ENCODE measurements at places on chromosomes 7 and 10. TPM values are rescaled to one million over a fixed set of nuclear protein-coding genes. Genes with fewer than 3 reads are reported as not detected.

DNA sequence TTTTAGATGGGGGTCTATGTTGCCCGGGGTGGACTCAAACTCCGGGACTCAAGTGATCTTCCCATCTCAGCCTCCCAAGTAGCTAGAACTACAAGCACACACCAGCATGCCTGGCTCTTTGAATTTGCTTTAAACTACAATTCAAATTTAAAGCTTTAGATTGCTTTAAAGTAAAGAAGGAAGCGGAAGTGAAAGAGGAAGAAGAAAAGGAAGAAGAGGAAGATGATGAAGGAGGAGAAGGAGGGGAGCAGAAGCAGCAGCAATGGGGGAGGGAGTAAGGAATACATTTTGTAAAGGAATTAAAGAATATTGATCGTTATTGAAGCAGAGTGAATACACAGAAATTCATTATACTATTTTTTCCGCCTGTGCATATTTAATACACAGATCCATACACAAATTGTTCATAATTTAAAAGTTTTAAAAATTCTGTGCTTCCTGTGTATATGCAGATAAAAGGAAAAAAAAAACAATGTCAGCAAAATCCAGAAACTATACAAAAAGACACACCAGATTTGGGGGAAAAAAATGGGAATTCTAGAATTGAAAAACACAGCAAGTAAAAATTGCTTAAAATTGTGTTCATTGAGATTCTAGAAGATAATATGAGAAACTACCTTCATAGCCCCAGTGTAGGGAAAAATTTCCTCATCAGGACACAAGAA lies 60.8 kb upstream of the KCNMA1 start:
- no peak for DNase-seq

- no peak for DNase-seq
These were observed 549 bp upstream of the DDX50 start for GRCh38 chr10:68900427-68901104.

DNA sequence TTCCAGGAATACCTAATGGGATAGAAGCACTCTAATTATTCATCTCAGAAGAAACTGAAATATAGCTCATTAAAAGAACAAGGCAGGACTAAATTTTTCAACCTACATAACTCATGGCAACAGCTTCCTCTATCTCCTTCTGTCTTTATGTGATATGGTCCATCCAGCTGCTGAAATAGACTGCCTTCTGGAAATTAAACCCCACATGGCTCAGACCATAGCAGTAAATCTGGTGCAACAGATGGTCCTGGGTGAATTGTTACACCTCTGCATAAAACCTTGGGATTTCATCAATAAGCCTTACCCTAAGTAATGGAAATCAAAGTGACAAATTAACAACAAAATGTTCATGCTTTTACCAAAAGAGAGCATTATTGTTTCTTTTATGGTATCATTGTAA lies 205.6 kb upstream of the CSTF2T start:
- DNase-seq: no peak

DNA sequence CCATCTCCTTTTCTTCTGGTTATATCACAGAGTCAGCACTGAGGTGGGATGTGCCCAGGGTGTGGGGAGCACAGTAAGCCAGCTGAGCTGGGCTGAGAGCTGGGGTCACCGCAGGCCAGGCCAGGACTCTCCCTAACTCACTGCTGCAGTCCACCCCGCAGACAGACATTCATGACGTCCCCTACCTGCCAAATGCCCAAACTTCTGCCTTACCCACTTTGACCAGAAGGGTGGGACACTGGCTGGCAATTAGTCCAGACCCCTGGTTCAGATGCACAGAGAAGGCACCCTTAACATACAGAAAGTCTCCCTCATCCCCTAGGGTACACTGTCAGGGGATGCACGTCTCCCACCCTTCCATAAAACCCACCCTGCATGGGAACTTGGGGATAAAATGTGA lies 2.1 kb downstream of the DRGX start:
- DNase-seq: no peak

DNA sequence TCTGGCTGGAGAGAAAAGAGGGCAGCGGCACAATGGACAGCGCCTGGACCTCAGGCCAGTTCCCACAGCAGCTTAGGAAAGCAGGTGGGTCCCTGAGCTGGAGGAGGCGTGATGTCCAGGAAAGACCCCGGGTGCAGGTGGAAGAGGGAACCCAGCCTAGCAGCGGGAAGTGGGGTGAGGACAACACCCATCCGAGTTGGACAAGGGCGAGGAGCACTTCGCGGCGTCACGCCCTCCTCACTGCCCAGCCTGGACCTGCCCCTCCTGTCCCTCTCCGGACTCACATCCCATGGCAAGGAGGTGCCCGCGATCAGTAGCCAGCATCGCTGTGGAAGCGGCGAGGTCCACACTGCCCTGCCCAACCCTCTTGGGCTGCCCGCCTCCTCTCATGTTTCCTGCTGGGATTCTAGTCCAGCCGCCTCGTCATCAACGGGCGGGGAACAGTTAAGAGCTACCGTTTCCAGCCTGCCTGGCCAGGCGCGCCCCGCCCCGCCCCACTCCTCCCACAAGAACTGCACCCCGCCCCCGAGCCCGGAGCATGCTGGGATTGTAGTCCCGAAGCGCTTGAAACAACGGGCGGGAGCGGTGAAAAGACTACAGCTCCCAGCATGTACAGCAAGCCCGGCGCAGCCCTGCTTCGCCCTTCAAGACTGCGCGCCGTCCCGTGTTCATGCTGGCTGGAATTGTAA lies 930.6 kb upstream of the ZNF722 start:
- DNase-seq: no peak

GRCh38 chr7:106047818-106048705 lies 64.0 kb downstream of the SYPL1 start:
- DNase-seq: no peak

DNA sequence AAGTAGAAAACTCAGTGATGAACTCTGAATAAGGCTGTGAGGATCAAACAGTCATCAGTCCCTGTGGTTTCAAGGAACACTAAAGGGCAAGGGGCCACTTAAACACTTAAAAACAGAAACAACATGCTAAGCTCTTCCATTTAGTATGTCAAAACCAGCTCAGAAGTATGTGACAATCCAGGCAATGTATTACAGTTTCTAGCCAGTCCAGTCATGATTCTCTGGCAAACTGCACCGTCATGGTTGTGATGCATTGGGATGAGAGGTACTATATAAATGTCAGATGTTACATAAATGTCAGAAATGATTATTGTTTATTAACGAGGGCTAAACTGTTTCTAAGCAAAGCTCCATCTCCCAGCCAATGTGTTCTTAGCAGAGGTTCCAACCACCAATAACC lies 4.7 kb upstream of the CREB5 start:
- DNase-seq: no peak

DNA sequence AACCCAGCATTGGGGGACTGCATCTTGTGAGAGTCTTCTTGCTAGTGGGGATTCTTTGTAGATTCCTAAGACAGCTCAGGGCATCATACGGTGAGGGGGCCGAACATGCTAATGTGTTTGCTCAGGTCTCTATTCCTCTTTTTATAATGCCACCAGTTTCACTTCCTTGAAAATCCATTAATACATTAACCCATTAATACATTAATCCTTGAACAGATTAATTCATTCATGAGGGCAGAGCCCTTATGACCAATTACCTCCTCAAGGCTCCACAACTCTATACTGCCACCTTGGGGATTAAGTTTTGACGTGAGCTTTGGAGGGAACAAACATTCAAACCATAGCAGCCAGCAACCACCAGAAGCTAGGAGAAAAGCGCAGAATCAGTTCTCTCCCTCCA lies 67.2 kb upstream of the POT1 start:
- DNase-seq: no peak

GRCh38 chr10:110392868-110393740 lies 88.4 kb upstream of the SMNDC1 start:
- no peak for DNase-seq

DNA sequence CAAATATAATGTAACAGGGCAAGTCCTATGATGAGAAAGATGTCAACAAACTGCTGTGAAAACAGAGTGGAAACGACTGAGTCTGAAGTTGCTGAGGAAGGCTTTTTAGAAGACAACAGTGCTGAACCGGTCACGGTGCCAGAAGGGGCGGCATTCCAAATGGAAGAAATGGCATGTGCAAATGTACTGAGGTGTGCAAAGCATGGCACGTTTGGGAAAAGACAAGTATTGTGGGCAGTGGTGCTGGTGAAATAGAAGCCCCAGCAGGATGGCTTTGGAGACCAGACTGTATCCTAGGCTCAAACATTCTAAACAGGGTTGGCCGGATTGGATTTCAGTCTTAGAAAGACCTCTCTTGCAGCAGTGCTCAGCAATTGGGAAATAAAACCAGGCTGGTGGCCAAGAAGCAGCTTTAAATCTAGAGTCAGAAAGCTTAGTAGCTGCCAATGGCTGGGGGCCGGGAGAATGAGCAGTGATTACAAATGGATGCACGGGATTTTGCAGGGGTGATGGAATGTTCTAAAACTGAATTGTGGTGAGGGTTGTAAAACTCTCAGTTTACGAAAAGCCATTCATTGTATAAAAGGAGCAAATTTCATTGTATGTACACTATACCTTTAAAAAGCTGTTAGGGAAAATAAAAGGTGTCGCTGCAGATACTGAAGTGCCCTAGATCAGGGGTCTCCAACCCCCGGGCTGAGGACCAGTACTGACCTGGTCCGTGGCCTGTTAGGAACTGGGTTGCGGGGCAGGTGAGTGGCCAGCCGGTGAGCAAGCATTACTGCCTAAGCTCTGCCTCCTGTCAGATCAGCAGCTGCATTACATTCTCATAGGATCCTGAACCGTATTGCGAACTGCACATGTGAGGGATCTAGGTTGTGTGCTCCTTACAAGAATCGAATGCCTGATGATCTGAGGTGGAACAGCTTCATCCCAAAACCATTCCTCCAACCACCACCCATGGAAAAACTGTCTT lies 141.6 kb downstream of the HIBADH start:
- peak; percentile 45 for DNase-seq

DNA sequence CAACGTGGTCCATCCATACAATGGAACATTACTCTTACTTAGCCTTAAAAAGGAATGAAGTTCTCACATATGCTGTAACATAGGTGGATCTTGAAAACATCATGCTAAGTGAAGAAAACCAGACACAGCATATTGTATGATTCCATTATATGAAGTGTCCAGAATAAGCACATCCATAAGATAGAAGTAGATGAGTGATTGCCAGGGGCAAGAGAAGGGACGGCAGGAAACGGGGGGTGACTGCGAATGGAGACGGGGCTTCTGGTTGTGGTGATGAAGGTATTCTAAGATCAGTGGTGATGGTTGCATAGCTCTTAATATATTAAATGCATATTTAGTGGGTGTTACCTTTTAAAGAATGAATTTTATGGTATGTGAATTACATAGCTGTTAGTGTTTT lies 29.8 kb downstream of the UBE3C start:
- no peak for DNase-seq

DNA sequence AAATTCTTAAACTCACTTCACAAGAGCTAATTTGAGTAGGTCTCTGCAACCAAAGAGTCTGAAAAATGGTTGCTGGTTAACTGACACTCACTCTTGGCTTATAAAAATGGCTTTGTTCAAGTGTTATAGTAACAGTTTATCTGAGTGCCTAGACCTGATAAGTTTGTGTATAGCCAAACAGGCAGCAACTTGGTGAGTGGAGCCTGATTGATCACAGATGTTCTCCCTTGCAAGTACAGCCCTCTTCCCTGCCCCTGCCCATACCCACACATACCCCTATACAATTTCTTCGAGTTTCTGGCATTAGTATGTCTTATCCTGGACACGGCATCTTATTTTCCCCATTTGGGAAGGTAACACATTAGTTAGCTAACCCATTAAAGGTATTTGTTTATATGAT lies 149.5 kb downstream of the SLC16A9 start:
- no peak for DNase-seq

GRCh38 chr7:17279061-17279460 lies 19.4 kb upstream of the AHR start:
- no peak for DNase-seq

- no peak for DNase-seq
These were observed 23.2 kb upstream of the MKI67 start for GRCh38 chr10:128149267-128150014.

DNA sequence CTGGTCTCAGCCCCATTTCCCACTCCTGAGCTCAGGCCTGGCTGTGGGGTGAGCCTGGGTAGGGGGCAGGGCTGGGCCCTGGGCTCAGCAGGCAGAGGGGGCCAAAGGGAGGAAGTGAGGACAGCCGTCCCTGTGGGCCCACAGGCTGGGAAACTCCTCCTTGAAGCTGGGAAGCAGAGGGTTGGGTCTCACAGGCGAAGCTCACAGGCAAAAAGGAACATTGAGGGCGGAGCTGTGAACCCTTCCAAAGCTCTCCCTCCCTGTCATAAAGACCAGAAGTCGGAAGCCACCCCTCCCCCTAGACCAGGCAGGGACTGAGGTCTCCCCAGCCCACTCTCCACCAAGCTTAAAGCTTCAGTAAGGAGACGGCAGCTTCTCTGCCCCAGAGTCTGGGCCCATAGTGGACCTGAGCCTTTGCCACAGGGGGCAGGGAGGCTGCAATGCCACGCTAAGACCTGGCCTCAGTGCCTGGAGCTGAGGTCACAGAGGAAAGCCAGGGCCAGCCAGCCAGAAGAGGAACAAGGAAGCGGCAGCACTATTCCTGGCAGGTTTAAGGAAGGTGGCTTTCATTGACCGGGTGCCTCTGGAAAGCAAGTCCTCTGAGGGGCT lies 1.0 kb upstream of the KCP start:
- DNase-seq: peak; percentile 67

- DNase-seq: no peak
These were observed 100.6 kb upstream of the HABP2 start for GRCh38 chr10:113452146-113452845.

GRCh38 chr7:132939495-132939894 lies 142.4 kb downstream of the CHCHD3 start:
- no peak for DNase-seq

- DNase-seq: no peak
These were observed 116.5 kb upstream of the LRRN3 start for GRCh38 chr7:110974441-110974840.

GRCh38 chr10:116870949-116871348 lies 21.6 kb downstream of the ENO4 start:
- no peak for DNase-seq

DNA sequence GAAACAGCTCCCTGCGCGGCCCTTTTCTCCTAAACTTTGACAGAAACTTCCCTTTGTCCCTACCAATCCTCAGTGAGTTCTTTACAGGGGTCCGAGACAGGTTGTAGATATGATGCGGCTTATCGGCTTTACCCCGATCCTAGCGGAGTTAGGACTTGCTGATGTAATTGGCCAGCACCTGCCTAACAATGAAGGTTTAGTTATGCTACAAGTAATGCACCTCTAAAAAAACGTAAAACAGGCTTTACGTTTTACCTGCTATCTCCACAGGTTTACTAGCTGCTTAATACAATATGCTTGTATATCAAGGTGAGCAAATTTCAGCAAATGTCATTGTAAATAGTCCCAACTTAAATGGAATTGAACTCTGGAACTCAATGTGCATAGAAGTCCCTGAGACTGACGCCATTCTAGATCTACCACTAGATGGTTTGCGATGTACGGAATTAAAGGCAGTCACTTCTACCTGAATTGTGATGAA lies 697 bp upstream of the SNX13 start:
- DNase-seq: peak; percentile 35

- DNase-seq: no peak
These were observed 73.7 kb downstream of the PLPP4 start for GRCh38 chr10:120530699-120531098.

- no peak for DNase-seq
These were observed 99.3 kb downstream of the SEMA3C start for GRCh38 chr7:80819503-80819902.

ELN gene
- 46.4 TPM for polyA plus RNA-seq

HYCC1 gene
- polyA plus RNA-seq: 23.9 TPM

PNLIPRP2 gene
- polyA plus RNA-seq: not detected

GTPBP4 gene
- 72.2 TPM for polyA plus RNA-seq

FBXO24 gene
- polyA plus RNA-seq: 2.6 TPM

SRRM3 gene
- 2.1 TPM for polyA plus RNA-seq

CCL24 gene
- polyA plus RNA-seq: not detected

PRKAR1B gene
- 33.7 TPM for polyA plus RNA-seq

FKBP9 gene
- 174 TPM for polyA plus RNA-seq

All from left kidney (tissue), 8 donors.